ENCODE measurements at places on chromosomes 3 and 15.

DNA sequence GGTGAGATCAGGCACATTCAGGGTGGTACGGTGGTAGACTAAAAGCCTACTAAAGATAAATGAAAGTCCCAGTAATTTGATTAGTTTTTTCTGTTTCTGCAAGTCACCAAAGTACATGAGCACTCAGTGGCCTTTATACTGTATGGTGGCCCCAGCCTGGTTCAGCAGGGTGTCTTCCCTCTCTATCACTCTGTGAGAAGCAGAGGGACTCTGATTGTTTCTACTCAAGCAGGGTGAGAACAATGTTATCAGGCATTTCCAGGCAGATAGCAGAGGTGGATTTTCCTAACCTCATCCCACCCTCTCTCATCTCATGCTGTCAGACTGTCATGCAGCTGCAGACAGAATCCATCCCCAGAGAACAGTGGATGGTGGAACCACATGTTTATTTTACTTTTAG is 71.5 kb upstream of the BFSP2 start:
- no peak for DNase-seq

GRCh38 chr15:63456258-63456657 is 48.1 kb upstream of the USP3 start:
- no peak for DNase-seq

DNA sequence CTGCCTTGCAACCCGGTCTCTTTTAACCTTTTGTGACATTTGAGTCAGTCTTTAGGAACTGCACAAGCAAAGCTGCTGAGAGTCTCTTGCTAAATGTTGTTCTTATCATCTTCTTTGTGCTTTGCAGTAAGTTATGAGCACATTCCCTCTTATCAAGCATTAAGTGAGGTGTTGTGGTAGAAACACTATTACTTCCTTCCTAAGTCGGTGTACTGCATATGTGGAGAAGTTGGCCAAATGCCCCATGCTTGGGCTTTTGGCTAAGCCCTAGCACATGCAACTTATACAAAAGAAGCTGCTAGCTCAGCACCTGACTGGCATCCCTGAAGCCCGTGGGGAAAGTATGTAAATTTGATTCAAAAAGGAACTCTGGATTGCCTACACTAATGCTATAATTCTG is 136.5 kb upstream of the RBMS3 start:
- DNase-seq: no peak

DNA sequence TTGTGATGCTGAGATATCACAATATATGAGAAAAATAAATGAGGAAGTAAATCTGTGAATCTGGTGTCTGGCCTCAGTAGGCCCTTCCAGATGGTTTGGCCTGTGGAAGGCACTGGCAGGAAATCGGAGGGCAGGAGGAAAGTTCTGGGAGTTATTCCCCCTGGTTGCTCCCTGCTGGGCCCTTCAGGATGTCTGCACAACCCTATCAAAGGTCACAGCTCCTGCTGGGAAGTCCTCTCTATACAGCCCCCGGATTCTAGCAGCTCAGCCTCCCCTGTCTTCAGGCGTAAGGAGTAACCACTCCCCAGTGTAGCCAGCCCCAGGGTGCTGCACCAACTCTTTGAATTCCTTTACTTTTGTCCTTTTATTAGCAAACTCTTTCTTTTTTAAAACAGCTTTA is 56.2 kb downstream of the WNT7A start:
- DNase-seq: no peak

GRCh38 chr3:14805961-14806537 is 12.7 kb upstream of the FGD5 start:
- DNase-seq: no peak

GRCh38 chr3:5197022-5197421 is 9.5 kb downstream of the EDEM1 start:
- no peak for DNase-seq

DNA sequence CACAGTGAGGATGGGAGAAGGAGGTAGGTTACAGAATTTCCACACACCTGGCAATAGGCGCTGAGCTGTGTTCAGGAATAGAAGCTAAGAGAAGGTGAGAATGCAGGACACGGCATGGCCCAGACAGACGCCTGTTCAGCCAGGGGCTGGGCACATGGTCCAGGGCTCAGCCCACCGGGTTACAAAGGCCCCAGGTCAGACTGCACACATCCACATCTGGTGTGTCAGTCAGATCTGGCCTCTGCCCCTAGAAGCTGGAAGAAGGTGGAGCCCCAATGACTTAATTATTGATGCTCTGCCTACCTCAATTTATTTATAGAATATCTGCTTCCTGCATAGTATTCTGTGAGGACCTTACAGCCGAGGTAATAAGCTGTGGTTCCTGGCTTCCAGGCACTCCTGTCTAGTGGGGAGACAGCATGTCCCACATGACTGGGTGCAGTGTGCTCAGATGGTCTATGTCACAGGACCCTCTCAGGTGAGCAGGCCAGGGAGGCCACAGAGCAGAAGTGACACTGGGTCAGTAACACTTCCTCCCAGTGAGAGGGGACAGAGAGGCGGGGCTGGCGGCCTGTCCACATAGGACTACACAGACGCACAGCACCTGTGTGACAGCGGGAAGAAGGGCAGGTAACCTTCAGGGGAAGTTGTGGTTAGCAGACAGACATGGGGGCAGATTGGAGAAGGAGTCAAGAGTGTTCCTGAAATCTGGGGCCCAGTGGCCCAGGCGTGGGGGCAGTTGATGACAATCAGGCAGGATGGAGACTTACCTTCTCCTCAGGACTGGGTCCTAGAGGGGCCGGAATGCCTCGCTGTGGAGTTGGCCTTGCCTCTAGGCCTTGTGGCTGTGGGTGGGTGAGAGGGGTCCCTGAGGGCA is 38.6 kb upstream of the PLXNA1 start:
- DNase-seq: no peak

- no peak for DNase-seq
These were observed 333.3 kb downstream of the GRM7 start for GRCh38 chr3:7194071-7194835.

DNA sequence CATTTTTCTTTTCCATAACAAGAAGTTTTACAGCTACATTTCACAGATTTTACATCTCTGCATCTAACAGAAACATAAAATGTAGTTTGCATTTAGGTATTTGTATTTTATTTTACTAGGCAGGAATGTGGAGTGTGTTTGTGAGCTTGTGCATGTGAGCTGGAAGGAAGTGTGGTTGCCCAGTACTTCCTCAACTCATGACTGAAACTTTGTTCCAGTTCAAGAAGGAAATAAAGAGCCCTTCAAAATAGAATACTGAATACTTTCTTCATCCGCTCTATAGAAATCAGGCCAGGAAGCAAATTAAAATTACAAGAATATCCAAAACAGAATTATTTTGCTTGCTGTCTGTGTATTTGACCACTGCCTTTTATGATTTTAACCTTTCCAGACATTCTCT is 81.3 kb downstream of the CHL1 start:
- no peak for DNase-seq

- DNase-seq: no peak
These were observed 78.3 kb downstream of the ADAM10 start for GRCh38 chr15:58671186-58671585.

GRCh38 chr3:73280746-73281145 is 219.3 kb downstream of the EBLN2 start:
- DNase-seq: no peak

DNA sequence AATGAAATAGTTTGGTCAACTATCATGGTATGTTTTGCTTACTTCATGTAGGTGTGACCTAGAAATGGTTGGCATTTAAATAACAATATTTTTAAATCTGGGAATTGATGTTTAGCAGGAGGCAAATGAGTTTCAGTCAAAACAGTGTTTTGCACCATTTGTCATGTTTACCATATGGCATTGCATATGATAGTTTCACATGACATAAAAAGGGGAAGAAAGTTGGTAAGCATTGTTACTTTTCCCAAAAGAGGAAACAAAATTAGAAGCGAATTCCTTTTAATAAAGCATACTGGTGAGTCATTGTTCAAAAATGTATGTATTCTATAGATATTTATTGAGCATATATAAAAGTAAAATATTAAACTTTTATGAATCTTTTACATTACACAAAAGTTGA is 2.3 kb downstream of the RNF13 start:
- DNase-seq: no peak

GRCh38 chr15:91032919-91033803 is 10.8 kb upstream of the VPS33B start:
- peak; percentile 73 for DNase-seq

DNA sequence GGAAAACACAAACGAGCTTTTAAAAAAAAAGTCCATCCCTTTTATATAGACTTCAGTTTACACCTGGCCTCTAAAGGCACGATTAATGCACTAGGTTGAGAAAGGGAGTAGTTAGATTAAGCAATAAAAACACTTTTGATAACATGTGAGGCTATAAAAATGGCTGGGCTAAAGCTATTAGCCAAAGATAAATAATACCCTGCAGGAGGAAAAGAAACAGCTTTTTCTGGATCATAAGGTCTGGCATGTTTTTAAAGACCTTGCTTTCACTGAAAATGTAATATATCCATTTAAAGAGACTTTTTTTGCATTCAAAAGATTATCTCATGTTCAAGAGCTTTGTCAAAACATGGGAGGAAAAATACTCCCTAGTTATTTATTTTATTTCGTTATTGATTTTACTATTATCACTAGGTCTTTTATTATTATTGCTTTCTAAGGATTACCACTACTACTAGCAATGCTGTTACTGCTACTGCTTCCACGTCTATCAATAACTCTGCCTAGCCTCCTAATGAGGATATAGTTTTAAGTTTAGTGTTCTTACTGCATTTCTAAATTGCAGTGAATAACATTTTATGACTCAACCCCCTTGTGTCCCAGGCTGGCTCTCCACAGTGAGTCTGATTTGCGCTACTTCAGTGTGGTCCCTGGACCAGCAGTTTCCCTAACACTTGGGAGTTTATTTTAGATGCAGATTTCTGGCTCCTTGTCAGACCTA is 93.4 kb downstream of the THRB start:
- DNase-seq: no peak

DNA sequence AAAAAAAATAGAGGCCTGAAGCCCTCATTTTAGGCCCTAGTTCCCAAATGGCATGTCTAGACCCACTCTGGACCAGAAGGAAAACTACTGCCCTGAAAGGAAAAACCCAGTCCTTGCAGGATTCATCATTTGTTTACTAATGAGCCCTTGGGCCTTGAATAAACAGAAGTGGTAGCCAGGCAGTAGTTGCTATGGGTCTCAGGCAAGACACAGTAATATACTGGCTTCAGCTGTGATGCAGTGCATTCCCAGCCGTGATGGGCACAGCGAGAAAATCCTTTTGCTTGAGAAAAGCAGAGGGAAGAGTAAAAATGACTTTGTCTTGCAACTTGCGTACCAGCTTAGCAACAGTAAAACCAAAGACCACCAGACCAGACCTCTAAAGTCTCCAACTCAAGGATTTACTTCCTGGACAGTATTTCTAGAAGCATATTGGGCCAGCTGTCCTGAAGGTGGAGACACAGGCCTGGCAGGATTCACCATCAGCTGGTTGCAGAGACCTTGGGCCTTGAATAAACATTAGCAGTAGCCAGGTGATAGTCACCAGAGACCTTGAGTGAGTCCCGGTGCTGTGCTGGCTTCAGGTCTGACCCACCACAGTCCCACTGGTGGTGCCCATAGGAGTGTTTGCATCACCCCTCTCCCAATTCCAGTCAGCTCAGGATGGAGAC is 208.3 kb upstream of the SLITRK3 start:
- DNase-seq: peak; percentile 12

DNA sequence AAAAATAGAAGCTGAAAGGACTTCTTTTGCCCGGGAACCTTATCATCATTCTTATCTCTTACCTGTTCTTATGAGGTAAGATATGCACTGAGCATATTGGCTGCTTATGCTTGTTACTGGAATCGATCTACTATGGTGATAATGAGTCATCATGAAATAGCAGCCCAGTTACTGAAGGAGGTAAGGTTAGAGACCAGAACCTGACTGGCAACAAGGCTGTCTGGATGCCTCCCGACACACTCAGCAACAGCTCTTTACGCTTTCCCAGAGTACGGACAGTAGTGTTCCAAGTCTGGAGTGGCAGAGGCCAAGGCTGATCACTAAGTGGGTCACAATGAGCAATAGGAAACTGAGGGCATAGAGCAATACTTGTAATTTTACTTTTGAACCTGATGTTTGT is 314.1 kb downstream of the NLGN1 start:
- no peak for DNase-seq

GRCh38 chr3:72744330-72744729 is 103.9 kb downstream of the SHQ1 start:
- DNase-seq: no peak

GRCh38 chr15:52093539-52094510 is 18.8 kb downstream of the BCL2L10 start:
- DNase-seq: no peak

GRCh38 chr15:98002866-98003265 is 42.4 kb downstream of the ARRDC4 start:
- no peak for DNase-seq

GRCh38 chr3:37329465-37329864 is 155.1 kb upstream of the LRRFIP2 start:
- no peak for DNase-seq

- DNase-seq: peak; percentile 43
These were observed 34.4 kb upstream of the GLCE start for GRCh38 chr15:69126054-69126469.

GRCh38 chr15:84715441-84716035 is 401 bp downstream of the SEC11A start:
- peak; percentile 9 for DNase-seq

GRCh38 chr3:15845475-15845874 is 47.7 kb upstream of the ANKRD28 start:
- DNase-seq: no peak

DNA sequence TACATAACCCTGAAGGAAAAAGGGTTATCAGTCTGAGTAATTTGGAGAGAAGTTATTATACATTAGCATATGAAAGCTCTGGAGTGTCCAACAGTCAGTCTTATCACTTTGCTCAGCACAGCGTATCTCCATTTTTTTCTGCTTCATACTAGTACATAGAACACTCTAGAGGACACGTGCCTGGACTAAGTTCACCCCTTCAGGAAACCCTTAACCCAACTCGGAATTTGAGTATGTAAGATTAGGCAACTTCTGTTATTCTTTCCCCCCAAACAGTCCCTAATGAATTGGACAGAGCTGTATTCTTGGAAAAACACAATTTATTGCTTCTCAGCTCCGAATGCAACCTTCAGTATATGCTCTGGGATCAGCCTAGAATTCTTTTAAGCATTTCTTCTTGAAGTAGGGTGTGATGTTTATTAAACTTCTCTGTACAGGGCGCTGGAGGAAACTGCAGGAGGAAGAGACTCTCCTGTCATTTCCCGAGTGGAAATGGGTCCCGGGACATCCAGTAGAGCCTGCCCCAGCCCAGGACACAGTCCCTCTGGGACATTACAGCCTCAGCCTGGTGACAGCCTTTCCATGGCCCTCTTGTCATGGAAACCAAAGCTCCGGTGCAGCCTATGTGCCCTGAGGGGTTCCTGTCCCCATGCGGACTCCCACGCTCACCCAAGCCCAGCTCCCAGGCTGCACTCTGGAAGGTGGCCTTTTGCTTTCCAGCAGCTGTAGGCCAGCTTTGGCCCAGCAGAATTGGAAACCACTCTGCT is 37.3 kb upstream of the CMTM8 start:
- no peak for DNase-seq

GRCh38 chr15:48565560-48566482 is 79.7 kb downstream of the FBN1 start:
- no peak for DNase-seq

- peak; percentile 6 for DNase-seq
These were observed 922 bp downstream of the ADPRH start for GRCh38 chr3:119580067-119580760.

- no peak for DNase-seq
These were observed 1332.8 kb downstream of the ZPLD1 start for GRCh38 chr3:103767635-103768034.

- DNase-seq: no peak
These were observed 802.6 kb downstream of the FHIT start for GRCh38 chr3:60448696-60449095.
